ENCODE measurements at places on chromosomes 4 and X. TPM values are rescaled to one million over a fixed set of nuclear protein-coding genes. Genes with fewer than 3 reads are reported as not detected.
A peak's percentile ranks its signal among the peaks of the same experiment; 100 is the strongest.

GRCh38 chrX:19956923-19957322 lies 33.9 kb downstream of the BCLAF3 start:
- H3K4me1 ChIP-seq, result peaks cover 4% of the 10 kb centered on the region
- no peaks in the 10 kb centered on the region for H3K27me3 ChIP-seq
- H3K27ac ChIP-seq, result no peak overlapping the region
- no peak overlapping the region for H3K4me3 ChIP-seq
- peaks cover 22% of the 10 kb centered on the region for H3K36me3 ChIP-seq
- DNase-seq, result no peak

GRCh38 chrX:70998411-70999027 lies 67.6 kb upstream of the SLC7A3 start:
- peaks cover 15% of the 10 kb centered on the region for H3K4me1 ChIP-seq
- H3K4me3 ChIP-seq, result no peak overlapping the region
- H3K36me3 ChIP-seq, result peaks cover 5% of the 10 kb centered on the region
- no peak overlapping the region for H3K27ac ChIP-seq

- no peak overlapping the region for H3K4me3 ChIP-seq
- no peaks in the 10 kb centered on the region for H3K36me3 ChIP-seq
- no peaks in the 10 kb centered on the region for H3K27me3 ChIP-seq
- H3K4me1 ChIP-seq, result no peaks in the 10 kb centered on the region
Measured at GRCh38 chr4:92714640-92715039, 410.9 kb downstream of the GRID2 start.

DNA sequence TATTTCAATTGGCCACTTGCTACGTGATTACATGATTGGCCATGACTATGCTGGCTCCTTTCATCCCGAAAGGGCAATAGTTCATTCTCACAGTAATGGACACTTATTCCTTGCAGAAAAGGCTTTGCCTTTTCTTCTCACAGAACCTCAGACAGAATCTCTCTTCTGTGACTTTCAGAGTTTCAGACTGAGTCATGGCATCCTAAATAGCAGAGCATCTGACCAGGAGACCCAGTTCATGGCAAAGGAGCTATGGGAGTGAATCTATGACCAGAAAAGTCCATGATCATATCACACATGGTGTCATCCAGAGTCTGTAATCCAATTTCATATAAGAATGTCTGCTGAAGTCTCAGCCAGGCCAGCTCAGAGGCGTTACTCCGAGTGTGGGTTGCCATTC lies 263.3 kb upstream of the CLNK start:
- no peak for DNase-seq
- no peaks in the 10 kb centered on the region for H3K4me1 ChIP-seq
- no peak overlapping the region for H3K27ac ChIP-seq
- peaks cover under 1% of the 10 kb centered on the region for H3K27me3 ChIP-seq
- no peaks in the 10 kb centered on the region for H3K36me3 ChIP-seq

DNA sequence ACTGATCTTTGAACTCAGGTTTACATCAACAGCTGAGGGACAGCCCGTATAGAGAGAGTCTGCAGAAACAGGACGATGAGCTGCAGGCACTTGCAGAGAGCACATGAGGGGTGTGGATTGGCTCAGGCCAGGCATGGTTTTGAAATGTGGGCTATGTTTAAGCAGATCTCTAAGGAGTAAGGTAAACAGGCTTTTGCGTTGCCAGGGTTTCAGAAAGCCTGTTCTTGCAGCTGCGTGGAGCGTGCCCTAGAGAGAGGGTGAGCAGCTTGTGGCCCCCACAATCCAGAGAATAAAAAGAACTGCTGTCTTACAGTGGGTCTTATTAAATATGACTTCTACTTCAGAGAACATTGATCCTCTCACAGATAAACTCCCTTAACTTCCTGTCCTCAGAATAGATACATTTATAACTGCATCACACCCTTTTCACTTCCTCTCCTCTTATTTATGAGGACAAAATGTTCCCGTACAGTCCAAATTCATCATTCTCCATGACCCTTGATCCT lies 64.1 kb downstream of the TMA16 start:
- peak overlapping the region; percentile 91 for H3K27ac ChIP-seq
- H3K4me3 ChIP-seq, result peak overlapping the region; percentile 61
- H3K4me1 ChIP-seq, result peaks cover 21% of the 10 kb centered on the region
- no peaks in the 10 kb centered on the region for H3K27me3 ChIP-seq
- DNase-seq, result no peak

GRCh38 chrX:47166126-47166525 lies 21.1 kb downstream of the RBM10 start:
- peaks cover 38% of the 10 kb centered on the region for H3K36me3 ChIP-seq
- H3K4me1 ChIP-seq, result peaks cover 4% of the 10 kb centered on the region
- H3K27ac ChIP-seq, result no peak overlapping the region
- H3K27me3 ChIP-seq, result no peaks in the 10 kb centered on the region
- no peak for DNase-seq
- no peak overlapping the region for H3K4me3 ChIP-seq

- no peaks in the 10 kb centered on the region for H3K4me1 ChIP-seq
- H3K36me3 ChIP-seq, result no peaks in the 10 kb centered on the region
- no peak for DNase-seq
- H3K27me3 ChIP-seq, result no peaks in the 10 kb centered on the region
Measured at GRCh38 chrX:146615628-146616348, 193.8 kb upstream of the CXorf51B start.

GRCh38 chrX:129566073-129566472 lies 26.0 kb downstream of the OCRL start:
- no peak for DNase-seq
- peaks cover 13% of the 10 kb centered on the region for H3K36me3 ChIP-seq
- H3K27me3 ChIP-seq, result no peaks in the 10 kb centered on the region
- H3K4me3 ChIP-seq, result no peak overlapping the region
- no peak overlapping the region for H3K27ac ChIP-seq

- no peak for DNase-seq
- H3K36me3 ChIP-seq, result no peaks in the 10 kb centered on the region
- H3K27me3 ChIP-seq, result peaks cover 19% of the 10 kb centered on the region
- H3K27ac ChIP-seq, result no peak overlapping the region
- peaks cover 1% of the 10 kb centered on the region for H3K4me1 ChIP-seq
Measured at GRCh38 chr4:106365613-106366012, 3.0 kb downstream of the GIMD1 start.

- no peak for DNase-seq
Measured at GRCh38 chrX:46849933-46850332, 13.1 kb downstream of the RP2 start.

DNA sequence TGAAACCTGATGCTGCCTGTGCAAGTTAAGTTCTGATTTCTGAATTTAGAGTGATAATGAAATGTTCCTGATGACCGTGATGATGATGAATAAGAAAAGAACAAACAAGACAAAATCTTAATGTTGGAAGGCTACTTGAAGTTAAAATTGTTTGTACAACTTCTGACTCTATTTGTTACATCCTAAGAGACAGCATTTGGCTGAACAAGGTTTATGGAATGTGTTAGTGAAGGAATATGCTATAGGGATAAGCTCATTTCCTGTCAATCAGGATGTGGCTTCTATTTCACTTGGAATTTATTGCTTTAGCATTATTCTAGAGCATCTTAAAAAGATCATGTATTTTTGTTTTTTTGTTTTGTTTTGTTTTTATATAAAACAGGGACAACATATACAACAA lies 267.5 kb downstream of the FAT4 start:
- no peak overlapping the region for H3K4me3 ChIP-seq
- no peaks in the 10 kb centered on the region for H3K36me3 ChIP-seq
- H3K27ac ChIP-seq, result no peak overlapping the region
- DNase-seq, result no peak
- H3K27me3 ChIP-seq, result no peaks in the 10 kb centered on the region

DNA sequence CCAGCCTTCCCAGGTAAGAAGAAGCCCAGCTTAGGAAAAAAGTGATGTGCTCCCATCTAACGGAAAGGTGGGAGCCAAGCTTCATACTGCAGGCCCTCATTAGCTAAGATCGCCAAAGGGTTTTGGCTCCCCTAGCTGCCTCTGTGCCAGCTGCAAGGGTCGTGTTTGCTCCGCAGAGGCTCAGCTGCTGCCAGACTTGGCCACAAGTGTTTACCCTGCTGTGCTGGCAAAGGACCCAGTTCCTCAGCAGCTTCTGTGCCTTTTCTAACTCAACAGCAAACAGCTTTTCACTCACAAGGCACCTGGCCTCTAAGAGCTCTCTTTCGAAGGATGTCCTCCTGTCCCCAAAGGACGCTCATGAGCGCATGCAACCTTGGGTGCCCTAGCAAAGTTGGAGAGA lies 12.2 kb upstream of the VMA21 start:
- no peaks in the 10 kb centered on the region for H3K27me3 ChIP-seq
- H3K4me3 ChIP-seq, result no peak overlapping the region
- H3K27ac ChIP-seq, result no peak overlapping the region
- H3K4me1 ChIP-seq, result no peaks in the 10 kb centered on the region

- no peaks in the 10 kb centered on the region for H3K36me3 ChIP-seq
- peaks cover 3% of the 10 kb centered on the region for H3K27me3 ChIP-seq
- DNase-seq, result no peak
- no peak overlapping the region for H3K27ac ChIP-seq
Measured at GRCh38 chr4:162683659-162684370, 482.9 kb downstream of the NAF1 start.

- no peaks in the 10 kb centered on the region for H3K36me3 ChIP-seq
- no peaks in the 10 kb centered on the region for H3K27me3 ChIP-seq
- no peak overlapping the region for H3K27ac ChIP-seq
Measured at GRCh38 chr4:73761856-73762255, 21.5 kb downstream of the CXCL8 start.

DNA sequence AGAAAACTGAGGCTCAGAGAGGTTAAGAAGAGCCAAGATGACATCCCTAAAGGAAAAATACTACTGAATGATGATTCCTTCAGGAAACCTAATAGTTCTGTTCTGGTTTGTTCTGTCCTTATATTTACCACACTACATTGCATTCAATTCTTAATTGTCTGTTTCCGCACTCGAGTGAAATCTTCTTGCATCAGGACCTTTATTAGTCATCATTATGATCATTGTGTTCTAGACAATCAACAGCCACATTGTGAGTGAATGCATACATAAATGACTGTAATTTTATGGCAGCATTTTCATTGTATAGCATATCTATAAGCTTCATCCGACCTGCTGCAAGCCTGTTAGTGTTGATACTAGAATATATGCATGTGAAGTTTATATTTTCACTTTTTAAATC lies 156.7 kb upstream of the FAM241A start:
- H3K4me3 ChIP-seq, result no peak overlapping the region
- no peak overlapping the region for H3K27ac ChIP-seq
- no peak for DNase-seq
- H3K36me3 ChIP-seq, result no peaks in the 10 kb centered on the region
- H3K4me1 ChIP-seq, result peaks cover 2% of the 10 kb centered on the region

The AVPR2 gene
- not detected for total RNA-seq

The MTMR8 gene
- 6.2 TPM for total RNA-seq

The MAGEB2 gene
- total RNA-seq, result not detected

The ANXA10 gene
- not detected for total RNA-seq

The IGFBP7 gene
- not detected for total RNA-seq

The NHSL2 gene
- total RNA-seq, result 0.52 TPM

The HGFAC gene
- total RNA-seq, result not detected

The HS3ST1 gene
- 0.86 TPM for total RNA-seq

The FGFBP2 gene
- total RNA-seq, result 12.8 TPM

The GLA gene
- 17.9 TPM for total RNA-seq

The RHOXF2B gene
- total RNA-seq, result not detected

The FAM199X gene
- total RNA-seq, result 21.4 TPM

The SPON2 gene
- total RNA-seq, result 16.6 TPM
